ENCODE measurements at places on chromosomes 1 and 21. TPM values are rescaled to one million over a fixed set of nuclear protein-coding genes. Genes with fewer than 3 reads are reported as not detected.
A peak's percentile ranks its signal among the peaks of the same experiment; 100 is the strongest.

The ACTL8 gene
- total RNA-seq, result 0.70 TPM

DNA sequence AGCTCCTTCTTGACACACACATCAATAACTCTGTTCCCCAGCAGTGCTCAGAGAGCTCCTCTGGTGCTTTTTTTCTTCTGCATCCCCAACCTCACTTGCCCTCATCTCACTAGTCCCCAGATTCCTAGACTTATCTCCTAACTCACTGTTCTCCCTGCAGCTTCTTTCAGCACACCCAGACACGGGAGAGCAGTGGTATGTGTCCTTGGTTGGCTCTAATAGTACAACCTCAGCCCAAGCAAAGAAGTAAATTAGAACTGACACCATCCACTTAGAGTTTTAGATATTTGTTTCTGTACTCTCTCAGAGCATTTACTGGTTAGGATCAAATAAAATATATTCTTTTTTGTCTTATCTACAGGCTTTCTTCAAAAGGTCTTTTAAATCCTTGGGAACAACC, 201.4 kb upstream of the SNX7 start:
- no peak for DNase-seq

DNA sequence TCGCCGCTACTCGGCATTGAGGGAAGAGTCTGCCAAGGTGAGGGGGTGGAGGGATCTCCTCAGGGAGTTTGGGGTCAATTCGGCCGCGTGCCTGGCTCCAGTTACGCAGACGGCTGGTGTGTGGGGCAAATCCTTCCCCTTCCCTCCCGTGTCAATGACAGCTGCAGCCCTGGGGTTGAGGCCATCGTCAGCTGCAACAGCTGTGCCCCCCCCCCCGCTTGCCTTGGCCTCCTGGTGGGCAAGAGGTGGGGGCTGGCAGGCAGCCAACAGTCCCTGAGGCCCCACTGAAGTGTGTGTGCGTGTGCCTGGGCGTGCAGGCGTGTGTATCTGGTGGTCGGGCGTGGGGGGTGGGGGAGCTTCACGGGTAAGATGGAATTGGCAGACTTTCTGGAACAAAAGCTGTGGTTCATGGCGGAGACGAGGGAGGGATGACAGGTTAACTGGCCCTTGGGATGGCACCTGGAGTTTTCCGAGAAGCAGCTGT, 25.6 kb downstream of the PPFIA4 start:
- no peak for DNase-seq

- no peak for DNase-seq
These were observed 14.3 kb upstream of the SKI start for GRCh38 chr1:2213576-2214505.

- peak; percentile 61 for DNase-seq
These were observed 35.2 kb upstream of the ZNF326 start for GRCh38 chr1:89959719-89960118.

The OR2T4 gene
- not detected for total RNA-seq

The VWA1 gene
- 21.9 TPM for total RNA-seq

GRCh38 chr1:230064283-230064682, 2.8 kb upstream of the GALNT2 start:
- no peak for DNase-seq

- no peak for DNase-seq
These were observed 12.7 kb downstream of the FAM89A start for GRCh38 chr1:231027136-231027925.

DNA sequence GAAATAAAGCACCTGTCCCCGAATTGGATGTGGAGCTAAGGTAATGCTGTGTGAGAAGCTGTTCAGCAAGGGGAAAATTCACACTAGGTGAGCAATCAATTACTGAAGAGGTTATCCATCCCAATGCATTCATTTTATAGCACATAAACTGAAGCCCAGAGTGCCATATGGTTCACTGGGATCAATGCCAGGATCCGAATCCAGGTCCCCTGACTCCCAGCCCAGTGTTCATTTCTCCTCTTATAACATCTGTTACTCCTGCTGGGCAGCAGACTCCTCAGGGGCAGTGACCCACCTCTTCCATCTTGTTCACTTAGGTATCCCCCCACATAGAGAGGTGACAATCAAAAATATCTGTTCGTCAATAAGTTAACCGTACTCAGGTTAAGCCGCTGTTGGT, 13.2 kb upstream of the SEC16B start:
- no peak for DNase-seq

The PTPRF gene
- 154 TPM for total RNA-seq

- DNase-seq, result no peak
These were observed 25.7 kb downstream of the ANGPTL7 start for GRCh38 chr1:11214698-11215380.

DNA sequence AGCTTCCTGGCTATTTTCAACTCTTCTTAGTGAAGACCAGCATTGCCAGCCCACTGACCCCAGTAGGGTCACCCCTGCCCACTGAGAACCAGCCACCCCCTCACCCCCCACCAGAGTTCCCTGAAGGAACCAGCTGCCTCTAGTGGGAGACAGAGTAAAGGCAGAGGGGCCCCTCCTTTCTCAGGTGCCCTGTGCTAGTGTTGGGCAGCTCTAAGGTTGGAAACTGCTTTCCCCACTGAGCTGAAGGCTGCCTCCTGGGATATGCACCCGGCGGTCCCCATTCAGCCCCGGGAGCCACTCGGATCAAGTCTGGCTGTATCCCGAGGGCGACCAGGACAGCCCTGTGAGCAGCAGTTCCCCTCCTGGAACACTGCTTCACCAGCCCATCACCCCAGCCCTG, 111.0 kb downstream of the PGBD5 start:
- no peak for DNase-seq

DNA sequence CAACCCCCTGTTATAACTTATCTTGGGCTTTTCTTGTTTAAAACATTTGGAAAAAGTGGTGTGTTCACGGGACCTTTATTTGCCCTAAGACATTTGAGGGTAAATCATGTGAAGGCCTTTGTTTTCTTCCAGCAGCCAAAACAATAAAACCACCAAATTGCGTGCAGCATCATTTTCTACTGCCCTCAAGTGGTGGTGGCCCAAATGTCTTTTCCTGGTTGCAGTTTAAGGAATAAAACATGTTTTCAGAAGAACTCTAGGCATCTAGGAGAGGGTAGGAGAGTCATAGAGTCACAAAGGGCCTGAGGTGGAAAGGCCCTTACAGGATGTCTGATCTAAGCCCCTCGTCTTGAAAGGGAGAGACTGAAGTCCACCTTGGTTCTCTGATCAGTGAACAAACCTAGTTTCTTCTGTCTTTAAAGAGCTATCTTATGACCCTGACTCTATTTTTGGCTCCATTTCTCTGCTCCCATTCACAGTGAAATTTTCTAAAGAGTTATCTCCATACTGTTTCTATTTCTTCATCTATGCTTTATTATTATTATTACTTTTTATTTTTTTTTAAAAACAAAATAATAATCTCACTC, 16.0 kb upstream of the EPS15 start:
- DNase-seq, result peak; percentile 76

The FBXO42 gene
- total RNA-seq, result 20.7 TPM

The MTMR11 gene
- 1.8 TPM for total RNA-seq

GRCh38 chr1:111214074-111214801, 13.3 kb upstream of the CHI3L2 start:
- no peak for DNase-seq

DNA sequence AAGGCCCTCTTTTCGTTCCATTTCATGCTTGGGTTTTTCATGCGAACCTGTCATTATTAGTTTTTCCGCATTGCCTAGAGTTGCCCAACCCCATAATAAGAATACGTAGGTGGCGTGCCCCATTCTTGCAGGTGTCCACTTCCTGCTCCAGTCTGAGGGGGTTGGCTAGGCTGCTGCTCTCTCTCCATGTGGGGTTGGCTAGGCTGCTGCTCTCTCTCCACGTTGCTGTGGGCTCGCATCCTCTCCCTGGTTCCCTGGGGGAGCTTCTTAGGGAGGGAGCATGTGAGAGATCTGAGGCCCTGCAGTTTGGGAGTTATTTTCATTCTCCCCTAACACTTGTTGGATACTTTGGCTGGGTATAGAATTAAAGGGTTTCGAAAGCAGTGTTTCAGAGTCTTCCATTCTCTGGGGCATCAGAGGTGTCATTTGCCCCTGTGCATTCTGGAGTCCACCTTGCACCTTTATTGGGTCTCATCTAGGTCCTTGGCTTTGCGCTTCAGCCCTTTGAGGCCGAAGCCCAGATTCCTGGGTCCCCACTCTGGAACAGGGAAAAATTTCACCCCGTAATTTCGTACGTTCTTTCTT, 8.6 kb downstream of the C1orf35 start:
- DNase-seq, result no peak

The ZMYND12 gene
- total RNA-seq, result 0.58 TPM
